ENCODE measurements at places on chromosomes 2 and 18.

- no peak for DNase-seq
Observed at GRCh38 chr2:108623616-108624015, 89.3 kb downstream of the LIMS1 start.

DNA sequence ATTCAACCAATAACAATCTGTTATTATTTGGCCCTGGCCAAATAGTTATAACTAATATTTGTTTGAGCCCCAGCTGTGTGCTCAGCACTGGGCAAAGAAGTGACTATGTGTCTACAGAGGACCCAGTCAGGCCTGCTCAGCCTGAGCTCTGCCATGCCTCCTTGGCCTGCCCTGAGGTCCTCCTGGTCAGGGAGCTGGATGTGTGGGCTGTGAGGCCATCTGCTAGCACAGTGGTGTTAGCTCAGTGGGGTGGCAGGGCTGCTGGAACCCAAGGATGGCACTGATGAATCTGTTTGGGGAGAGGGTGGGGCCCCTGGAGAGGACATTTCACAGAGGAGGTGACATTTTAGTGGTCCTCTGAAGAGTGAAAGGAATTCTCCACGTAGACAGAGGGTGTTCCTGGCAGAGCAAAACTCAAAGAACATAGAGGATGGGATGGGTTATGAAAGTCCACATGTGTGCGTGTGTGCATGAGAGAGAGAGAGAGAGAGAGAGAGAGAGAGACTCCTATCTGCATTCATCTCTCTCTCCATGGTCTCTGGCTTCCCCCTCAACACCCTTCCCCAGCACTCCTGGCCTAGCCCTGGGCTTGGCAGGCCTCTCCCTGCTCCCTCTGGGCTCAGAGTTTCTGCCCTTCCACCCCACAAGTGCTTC is 21.2 kb upstream of the ATOH8 start:
- DNase-seq: no peak

DNA sequence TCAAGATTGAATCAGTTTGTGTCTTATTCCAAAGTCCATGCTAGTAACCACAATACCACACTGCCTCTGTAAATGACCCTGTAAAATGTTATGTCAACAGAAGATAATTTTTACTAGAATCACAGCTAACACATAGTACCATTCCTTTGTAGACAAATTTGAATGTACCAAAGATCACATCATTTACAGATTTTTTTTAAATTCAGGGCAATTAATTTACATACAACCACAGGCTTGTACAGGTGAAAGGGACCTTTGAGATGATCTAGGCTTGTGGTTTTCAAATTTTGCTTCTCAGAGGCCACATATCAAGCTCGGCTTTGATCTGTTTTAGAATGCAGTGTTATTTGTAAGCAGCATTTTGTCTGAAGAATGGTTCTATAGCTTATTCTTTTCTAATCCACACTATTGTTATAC is 63.8 kb upstream of the PPM1B start:
- DNase-seq: no peak

GRCh38 chr2:64525317-64525613 is 1.1 kb downstream of the AFTPH start:
- DNase-seq: no peak

DNA sequence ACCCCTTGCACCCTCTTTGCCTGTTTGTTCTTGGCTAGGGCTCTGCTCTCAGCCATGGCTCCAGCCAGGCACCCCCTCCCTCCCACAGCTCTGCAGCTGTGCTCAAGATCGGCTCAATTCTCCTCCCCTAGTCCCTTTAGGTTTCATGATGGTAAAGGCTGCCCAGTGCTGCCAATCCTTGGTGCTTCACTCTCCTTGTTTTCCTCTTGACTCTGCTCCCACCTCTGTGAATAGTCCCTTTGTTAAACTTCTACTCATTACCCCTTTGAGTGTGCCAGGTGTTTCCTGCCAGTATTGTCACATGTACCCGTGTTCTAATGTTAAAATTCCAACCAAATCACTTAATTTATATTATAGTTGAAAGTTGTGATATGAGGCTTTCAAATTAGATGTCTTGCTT is 101.0 kb upstream of the CERS6 start:
- DNase-seq: no peak

DNA sequence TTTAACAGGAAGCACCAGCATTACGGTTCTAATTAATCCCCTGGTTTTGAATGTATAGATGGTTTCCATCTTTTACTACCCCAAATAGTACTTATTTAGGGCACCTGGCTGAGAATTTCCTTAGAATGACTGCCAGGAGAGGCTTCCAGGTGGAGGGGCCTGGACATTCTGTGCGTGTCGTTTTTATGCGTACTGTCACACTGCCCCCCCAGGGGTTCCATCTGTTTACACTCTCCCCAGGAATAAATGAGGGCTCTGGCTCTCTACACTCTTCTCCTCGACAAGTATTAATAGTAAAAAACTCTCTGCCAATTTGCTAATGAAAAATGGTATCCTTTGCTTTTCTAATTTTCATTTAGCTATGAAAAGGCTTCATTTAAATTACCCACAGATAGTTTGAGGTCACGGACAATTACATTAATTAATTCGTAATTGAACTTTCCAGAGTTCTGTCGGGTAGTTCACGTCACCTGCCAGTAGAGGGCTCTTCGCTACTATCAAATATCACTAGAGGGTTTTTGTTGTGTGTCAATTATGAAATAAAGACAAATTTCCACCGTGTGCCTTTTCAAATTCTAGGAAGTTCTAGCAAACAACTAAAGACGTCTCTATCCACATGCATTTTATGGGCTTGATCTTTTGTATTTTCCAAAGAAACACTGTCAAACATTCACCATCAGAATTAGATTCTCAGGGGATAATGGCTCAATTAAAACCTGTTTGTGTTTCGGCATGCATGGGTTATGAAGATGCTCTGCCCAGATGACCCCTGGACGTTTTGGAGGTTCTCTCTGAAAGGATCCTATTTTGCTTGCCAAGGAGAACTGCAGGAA is 88.8 kb upstream of the ASB18 start:
- peak; percentile 47 for DNase-seq

DNA sequence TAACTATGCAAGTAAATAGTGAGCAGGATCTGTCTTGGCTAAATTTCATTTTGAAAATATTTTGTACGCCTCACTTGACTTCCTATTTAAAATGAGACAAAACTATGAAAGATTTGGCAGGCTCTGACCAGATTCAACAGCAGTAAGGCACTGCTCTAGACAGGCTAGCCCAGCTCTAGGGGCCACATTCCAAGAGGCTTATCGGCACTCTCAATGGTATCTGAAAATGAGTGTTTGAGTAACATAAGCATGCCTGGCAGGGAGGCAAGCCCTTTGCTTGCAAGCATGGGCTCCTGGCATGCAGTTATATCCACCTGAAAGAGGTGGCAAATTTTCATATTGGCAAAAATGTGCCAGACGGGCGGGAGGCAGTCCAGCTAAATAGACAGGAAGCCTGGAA is 10.5 kb downstream of the CAPN13 start:
- peak; percentile 83 for DNase-seq

DNA sequence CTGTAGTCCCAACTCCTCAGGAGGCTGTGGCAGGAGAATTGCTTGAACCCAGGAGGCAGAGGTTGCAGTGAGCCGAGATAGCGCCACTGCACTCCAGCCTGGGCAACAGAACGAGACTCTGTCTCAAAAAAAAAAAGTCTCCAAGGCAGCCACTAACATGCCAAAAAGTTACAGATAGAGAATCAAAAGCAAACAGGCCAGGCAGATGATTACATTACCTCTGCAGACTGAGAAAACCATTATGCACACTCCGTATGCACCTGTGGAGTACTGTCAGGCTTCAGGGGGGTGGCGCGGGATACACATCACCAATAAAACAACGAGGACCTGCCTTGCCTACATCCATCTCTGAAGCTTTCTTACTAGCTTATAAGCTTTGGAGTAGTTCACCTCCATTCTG is 10.3 kb downstream of the STAM2 start:
- no peak for DNase-seq

DNA sequence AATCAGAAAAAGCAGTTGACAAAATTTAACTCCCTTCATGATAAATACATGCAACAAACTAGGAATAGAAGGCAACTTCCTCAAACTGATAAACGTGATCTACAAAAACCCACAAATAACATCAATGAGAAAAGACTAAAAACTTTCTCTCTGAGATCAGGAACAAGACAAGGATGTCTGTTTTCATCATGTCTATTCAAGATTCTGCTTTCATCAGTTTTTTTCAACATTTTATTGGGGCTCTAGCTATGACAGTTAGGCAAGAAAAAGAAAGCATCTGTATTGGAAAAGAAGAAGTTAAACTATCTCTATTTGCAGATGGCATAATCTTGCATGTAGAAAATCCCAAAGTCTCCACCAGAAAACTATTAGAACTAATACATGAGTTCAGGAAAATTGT is 12.3 kb upstream of the CHST10 start:
- no peak for DNase-seq

GRCh38 chr2:65026154-65026553 is 30.1 kb upstream of the CEP68 start:
- DNase-seq: no peak

- peak; percentile 52 for DNase-seq
Observed at GRCh38 chr18:36128530-36128870, 640 bp downstream of the SLC39A6 start.

DNA sequence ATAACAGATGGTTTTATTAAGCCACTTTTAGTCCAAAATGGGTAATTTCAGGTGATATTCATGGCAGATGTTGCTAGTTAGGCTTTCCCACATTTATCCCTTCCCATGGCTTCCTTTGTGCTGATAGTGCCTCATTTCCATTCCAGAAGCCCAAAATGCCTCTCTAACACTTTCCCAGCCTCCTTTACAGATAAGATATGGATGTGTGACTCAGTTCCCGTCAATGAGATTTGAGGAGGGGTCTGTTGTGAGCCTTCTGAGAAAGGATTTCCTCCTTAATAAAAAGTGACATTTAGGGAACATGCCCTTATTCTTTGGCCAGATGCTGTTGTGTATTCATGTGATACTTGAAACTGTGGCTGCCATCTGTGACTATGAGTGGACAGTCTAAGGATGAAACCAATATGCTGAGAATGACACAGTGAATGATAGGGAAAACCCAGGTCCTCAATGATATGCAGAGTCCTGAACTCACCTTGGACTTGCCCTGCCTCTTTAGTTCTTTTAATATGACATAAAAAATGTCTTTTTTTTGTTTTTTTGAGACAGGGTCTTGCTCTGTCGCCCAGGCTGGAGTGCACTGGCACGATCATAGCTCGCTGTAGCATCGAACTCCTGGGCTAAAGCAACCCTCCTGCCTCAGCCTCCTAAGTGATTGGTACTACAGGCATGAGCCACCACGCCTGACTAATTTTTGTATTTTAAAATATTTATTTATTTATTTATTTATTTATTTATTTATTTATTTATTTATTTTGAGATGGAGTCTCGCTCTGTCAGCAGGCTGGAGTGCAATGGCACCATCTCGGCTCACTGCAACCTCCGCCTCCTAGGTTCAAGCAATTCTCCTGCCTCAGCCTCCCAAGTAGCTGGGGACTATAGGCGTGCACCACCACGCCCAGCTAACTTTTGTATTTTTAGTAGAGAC is 5.8 kb upstream of the ACSL3 start:
- peak; percentile 42 for DNase-seq

GRCh38 chr2:135820003-135820618 is 16.9 kb downstream of the LCT start:
- no peak for DNase-seq

DNA sequence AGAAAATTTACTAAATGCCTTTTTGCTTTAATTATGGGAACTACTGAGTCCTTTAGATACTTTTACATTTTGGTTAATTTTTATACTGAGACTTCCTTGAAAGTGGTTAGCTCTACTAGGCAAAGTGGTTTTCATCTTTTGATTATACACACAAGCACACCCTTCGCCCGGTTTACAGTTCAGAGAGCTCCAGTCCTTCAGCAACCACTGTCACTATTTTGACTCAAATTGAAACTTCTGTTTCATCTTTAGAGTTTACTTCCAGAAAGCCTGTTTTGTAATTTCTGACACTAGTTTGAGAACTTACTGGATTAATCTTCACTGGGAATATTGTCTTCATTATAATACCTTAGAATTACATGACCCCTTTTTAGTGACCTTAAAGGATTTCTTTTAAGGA is 140.3 kb upstream of the FOSL2 start:
- no peak for DNase-seq

GRCh38 chr2:3642521-3643215 is 15.3 kb upstream of the ALLC start:
- no peak for DNase-seq

DNA sequence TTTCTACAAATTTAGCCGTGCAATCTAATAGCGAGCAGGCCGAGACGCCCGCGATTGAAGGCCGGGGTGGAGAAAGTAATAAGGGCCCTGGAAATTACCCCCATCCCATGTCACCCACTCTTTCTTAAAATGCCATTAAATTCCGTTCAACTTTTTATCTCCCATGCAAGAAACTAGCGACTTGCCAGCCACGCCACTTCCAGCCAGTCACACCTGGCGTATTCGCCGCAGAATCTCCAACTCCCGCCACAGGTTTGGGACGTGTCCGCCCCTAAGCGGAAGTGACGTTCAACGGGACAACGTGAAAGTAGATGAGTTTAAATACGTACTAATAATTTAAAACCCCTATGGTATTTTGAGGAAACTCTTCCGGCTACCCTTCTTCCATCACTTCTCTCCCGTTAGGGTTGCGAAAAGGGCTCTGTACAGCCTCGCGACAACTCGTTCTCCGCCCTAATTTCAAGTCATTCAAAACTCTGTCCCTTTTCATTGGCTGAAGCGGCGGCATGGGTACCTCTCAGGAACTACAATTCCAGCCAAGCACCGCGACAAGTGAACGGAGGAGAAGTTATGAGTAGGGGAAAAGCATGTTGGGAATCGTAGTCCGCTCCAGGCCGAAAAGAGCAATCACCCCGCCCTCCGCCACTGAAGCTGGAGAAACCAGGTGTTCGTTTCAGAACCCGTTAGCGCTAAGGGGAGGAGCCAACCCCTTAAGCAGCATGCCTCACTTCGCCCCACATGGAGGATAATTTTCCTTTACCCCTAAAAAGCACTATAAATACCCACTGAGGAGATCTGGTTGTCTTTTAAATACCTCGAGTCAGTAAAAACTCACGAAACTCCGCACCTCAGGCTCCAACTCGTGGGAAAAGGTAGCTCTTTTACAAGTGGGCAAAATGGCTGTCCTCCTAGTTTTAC is at the start of gene ZRANB3:
Gene ZRANB3 (minus strand): TSS at position 906 of the 918 bp plus-strand sequence.
- peak; percentile 99 for DNase-seq

GRCh38 chr2:205612636-205613035 is 69.7 kb upstream of the NRP2 start:
- DNase-seq: no peak

GRCh38 chr2:95041060-95041823 is 15.7 kb downstream of the MAL start:
- DNase-seq: peak; percentile 46

GRCh38 chr2:241232736-241233575 is 44.5 kb downstream of the ANO7 start:
- no peak for DNase-seq

- DNase-seq: no peak
Observed at GRCh38 chr18:13036622-13037320, 45.6 kb downstream of the CEP192 start.

GRCh38 chr2:240213226-240213475 is 72.7 kb upstream of the OTOS start:
- no peak for DNase-seq

DNA sequence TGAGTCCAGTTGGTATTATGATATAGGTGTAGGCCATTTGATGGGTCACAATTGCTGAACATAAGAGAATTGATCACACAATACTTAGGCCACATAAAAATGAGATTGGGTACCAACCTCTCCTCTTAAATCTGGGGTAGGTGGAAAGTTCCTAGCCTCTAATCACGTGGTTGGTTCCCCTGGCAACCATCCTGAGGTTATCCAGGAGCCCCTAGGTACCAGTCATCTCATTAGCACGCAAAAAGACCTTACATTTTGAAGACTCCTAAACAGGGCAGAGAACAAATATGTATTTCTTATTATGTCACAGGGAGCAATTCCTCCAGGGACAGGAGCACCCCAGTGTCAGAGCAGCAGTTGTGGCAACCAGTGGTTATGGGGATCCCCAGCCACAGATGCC is 12.7 kb upstream of the SELENOI start:
- DNase-seq: no peak
